Activated CD4-positive, alpha-beta T cell treated with anti-CD3 and anti-CD28 coated beads, Interleukin-2, Interleukin-6, amounts not matched to agents 100 ng/mL and 50 ng/mL, durations not matched to agents 16 hours and 8 hours (primary cell): ENCODE measurements at places on chromosomes 6 and 20.

DNA sequence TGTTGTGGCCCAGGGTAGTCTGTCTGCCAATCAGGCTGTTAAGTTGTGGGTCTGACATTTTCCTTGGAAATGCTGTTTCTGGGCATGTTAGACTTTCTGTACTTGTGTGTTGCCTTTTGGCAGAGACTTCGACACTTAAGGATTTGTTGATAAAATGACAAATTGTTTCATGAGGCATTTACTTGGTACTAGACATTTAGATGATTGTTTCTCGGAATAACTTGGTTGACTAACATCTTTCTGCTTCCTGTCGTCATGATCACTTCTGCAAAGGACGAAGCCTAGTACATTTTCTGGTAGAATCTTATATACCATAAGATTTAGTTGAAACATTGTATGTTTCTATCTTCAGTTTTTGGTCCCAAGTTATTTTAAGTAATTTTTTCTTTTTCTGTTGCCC lies 34.1 kb downstream of the UTRN start:
- no peak for DNase-seq

DNA sequence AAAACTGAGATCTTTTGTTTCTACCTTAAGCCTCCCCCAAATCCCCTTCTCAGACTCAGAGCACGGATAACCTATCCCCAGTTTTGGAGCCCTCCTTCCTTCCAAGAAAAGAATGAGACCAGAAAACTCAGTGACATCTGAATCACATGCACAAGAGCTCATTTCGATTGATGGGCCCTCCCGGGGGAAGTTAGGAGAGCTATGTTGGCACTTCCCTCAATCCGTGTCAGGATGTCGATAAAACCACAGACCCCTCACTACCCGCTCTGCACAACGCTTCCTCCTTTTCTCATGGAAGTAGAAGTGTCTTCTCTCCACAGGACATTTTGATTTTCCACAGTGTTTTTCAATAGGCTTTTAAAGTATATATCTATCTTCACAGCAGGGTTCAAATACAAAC lies 332.4 kb downstream of the HACE1 start:
- no peak for DNase-seq

DNA sequence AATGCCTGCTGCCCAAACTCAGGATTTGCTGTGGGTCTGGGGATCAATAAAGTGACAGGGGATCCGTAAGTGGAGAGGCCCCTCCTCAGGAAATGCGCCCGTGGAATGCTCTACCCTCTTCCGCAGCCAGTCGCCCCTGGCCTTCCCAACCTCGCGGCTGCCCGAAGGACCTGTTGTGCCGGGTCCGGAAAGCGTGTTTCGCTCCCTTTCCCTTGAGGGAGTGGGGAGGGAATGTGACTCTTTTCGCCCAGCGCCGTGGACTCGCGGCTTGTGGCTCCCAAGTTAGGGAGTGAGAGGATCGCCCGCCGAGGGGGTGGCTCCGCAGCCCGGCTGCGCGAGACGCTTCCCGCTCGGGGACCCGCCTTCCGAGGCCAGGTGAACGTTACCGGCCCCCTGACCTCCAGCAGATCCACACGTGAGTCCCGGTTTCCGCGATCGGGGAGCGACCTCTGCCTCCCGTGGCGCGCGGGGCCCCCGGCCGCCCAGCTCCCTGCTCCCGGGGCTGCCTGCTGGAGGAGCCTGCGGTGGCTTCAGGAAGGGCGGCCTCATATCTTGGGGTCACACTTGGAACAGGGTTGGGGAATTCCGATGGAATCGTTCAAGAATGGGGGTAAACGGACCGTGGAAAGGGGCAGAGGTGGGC lies 666 bp downstream of the TPD52L1 start:
- no peak for DNase-seq

DNA sequence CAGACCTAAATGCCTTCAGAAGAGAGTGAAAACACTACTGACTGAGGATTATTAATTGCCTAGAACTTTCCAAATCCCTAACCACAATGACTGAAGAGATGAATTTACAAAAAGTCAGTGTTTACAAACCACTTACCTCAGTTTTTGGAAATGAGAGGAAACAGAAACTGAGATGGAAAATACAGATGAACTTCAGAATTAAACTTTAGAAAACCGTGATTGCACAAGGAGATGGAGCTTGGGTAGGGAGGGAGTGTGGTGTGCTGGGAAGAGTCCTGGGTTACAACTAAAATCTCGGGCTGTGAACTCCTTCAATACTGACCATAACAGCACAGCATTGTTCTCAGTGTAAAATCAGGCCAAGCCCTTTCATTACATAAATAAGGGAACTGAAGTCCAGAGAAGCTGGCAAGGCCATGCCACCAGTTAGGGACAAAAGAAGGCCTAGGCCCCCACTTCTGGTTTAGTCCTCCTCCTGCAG lies 4.0 kb downstream of the ELMO2 start:
- DNase-seq: peak; percentile 11

DNA sequence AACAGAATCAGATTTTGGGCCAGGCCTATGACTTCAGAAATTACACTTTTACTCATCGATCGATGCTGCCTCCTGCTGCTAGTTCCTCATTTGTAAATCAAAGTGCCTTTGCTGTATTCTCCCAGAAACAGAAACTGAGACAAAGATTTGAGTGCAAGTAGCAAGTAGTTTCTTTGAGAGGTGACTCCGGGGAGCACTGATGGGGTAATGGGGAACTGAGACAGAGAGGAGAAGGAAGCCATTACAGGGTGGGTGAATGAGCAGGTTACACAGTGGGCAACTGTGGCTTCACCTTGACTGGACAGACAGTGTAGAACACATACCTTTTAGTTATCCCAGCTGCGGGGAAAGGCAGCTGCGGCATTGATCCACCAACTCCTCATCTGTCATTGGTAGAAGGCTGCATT lies 9.7 kb upstream of the CD40 start:
- DNase-seq: peak; percentile 17

GRCh38 chr6:56552187-56553130 lies 90.2 kb downstream of the DST start:
- no peak for DNase-seq

- DNase-seq: no peak
Observed at GRCh38 chr6:121691126-121691551, 255.7 kb downstream of the GJA1 start.

- no peak for DNase-seq
Observed at GRCh38 chr6:152050451-152051195, 243.1 kb downstream of the ESR1 start.

GRCh38 chr6:28940294-28940857 lies 16.6 kb upstream of the TRIM27 start:
- DNase-seq: peak; percentile 60

DNA sequence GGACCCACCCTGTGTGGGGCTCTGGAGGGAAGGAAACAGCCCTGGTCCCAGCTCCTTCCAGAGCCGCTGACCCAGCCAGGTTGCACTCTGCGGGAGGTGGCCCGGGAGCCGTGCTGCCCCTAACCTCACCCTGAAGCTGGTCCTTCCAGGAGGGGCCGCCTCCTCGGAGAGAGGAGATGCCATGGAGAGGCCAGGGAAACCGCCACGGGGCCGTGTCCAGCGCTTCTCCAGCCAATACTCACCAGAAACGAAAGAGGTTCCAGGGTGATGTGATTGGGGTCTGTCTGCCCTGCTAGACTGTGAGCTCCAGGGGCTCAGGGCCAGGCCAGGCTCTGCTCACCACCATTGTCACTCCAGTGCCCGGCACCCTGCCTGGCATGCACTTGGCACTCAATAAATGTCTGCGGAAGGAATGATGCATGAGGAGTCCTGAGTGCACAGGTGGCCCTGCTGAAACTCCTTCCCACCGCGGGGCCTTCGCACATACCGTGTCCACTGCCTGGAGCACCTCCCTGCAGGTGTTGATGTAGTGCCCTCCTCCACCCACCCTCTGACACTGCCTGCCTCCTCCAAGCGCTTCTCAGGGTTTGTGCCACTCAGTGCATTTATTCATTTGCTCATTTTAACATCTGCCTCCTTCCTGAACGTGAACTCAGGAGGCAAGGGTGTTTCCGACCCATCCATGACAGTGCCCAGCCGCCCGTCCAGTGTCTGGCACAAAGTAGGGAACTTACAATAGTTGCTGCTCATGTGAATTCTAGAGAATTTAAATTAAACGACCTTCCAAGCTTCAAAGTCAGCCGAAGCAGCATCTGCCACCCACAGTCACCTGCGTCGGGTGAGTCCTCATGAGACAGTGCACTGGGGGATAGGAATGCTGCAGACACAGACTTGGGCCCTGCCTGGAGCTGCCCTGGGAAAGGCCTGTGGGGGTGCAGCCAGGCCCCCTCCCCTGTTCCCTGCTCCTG lies 30.3 kb downstream of the RBM38 start:
- no peak for DNase-seq
